Tibial nerve (tissue), 4 donors: ENCODE measurements at places on chromosomes 6 and 20.

- DNase-seq, result no peak
Observed at GRCh38 chr6:130674604-130675003, 152.6 kb upstream of the SMLR1 start.

GRCh38 chr20:35341366-35342028 lies 49.3 kb upstream of the FAM83C start:
- DNase-seq, result no peak

DNA sequence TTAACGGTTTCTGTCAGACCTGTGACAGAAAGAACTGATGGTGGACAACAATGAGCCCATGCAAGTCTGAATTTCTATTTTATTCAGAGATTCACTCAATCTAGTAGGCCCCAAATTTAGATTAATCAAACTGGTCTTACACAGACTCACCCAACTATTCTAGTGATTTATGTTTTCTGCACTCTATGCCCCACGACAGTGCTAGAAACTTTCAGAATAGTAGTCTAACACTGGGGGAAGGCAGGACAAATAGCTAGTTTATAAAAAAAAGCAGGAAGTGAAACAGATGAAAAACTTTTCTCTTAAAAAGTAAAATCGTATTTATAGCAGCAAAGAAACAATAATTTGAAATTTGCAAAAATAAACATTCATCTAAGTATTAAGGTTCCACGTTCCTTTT lies 5.0 kb downstream of the TCP11 start:
- no peak for DNase-seq

DNA sequence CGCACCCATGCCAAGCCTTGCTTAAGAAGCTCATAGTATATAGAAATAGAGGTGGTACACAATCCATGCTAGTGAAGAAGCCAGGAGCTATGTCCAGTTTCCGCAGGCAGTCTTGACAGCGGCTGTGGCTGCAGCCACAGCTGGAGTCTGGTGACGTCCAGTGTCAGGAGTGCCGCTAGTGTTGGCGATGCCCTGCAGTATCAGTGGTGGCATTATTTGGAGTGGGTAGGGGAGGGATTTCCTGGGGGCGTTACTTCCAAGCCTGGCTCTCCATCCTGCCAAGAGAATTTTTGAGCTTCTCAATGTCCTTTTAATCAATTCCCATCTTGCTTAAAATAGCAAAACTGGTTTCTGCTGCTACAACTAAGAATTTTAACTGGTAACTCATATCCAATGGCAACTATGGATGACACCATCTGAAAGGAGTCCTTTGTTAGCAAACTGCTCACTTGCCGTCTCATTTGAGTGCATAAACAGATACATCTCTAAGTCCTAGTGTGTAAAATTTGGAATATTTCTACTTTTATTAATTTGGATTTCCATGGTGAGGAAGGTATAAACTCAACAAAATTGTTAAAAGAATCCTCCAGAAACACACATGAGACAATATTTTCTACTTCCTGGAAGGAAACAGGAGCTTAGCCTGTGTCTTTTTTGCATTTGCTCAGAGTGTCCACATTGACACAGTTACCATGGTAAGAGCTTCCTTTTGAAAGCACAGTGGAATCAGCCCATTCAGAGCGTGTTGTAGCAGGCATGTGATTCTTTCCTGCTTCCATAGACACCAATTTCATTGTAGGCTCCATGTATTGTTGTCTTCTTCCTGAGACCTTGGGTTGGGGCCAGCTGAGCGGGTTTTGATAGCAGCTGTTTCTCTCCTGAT lies 44.6 kb upstream of the PXDC1 start:
- DNase-seq, result no peak

DNA sequence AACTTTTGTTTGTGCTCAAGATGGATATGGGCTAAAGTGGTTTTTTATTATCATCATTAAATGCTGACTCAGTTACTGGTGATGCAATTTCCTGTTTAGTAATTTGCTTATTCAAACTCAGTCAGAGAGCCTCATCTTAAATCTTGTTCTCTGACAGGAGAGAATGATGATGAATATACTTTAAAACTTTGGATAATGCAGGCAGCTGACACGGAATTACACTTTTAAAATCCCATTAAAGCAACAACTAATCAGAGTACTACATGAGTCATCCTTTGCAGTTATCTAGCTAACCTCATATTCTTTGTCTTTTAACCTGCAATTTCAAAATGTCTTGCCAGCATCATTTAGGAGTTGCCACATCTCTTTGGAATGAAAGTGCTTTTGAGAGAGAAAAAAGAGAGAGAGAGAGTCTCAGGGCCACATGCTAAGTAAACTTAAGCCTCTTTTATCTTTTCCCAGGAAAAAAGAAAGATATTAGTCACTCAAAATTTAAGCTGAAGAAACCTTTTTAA lies 9.2 kb upstream of the C6orf141 start:
- DNase-seq, result no peak

- DNase-seq, result no peak
Observed at GRCh38 chr6:105045526-105045925, 88.6 kb downstream of the LIN28B start.

- DNase-seq, result no peak
Observed at GRCh38 chr20:61332016-61332975, 80.2 kb downstream of the CDH4 start.

DNA sequence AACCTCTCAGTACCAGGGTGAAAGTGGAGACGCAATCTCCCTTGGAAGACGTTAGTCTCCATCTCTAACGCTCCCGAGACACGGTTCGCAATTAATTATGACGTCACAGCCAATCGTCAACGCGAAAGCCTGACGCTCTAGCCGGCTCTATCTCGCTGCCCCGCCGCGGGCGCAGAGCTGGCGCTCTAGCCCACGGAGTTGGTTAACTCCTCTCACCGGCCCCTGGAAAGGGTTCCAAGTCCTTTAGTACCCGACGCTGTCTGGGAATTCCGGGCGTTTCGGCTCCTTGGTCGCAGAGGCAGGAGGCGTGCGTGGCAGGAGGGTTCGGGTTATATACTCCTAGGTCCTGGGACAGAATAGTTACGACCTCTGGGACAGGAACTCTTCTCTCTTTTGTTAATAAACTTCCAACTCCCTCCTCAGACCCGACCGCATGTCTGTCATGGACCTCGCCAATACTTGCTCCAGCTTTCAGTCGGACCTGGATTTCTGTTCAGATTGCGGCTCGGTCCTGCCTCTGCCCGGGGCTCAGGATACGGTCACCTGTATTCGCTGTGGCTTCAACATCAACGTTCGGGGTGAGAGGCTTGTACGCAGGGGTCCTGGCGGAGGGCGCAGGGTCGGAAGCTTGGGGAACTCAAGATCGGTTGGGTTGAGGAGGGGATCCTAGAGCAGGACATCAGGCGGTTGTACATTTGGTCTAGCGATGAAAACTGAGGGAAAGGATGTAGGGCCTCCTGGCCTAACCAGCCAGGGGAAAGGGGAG lies at the start of gene POLR1H:
Gene POLR1H, plus strand, starts transcription at position 174 of the 766 bp plus-strand sequence. Its CDS starts 260 bp downstream, at position 434.
- peak; percentile 79 for DNase-seq

- DNase-seq, result no peak
Observed at GRCh38 chr20:12210591-12210990, 292.9 kb downstream of the BTBD3 start.

GRCh38 chr6:130675072-130675471 lies 152.1 kb upstream of the SMLR1 start:
- no peak for DNase-seq

- no peak for DNase-seq
Observed at GRCh38 chr6:148578489-148578814, 168.4 kb upstream of the UST start.

- DNase-seq, result no peak
Observed at GRCh38 chr6:30061858-30062458, 893 bp downstream of the POLR1H start.

GRCh38 chr6:14211562-14211942 lies 94.0 kb downstream of the CD83 start:
- peak; percentile 32 for DNase-seq

GRCh38 chr20:2693286-2694007 lies 867 bp downstream of the EBF4 start:
- no peak for DNase-seq

- DNase-seq, result no peak
Observed at GRCh38 chr6:15143086-15143485, 102.8 kb upstream of the JARID2 start.

DNA sequence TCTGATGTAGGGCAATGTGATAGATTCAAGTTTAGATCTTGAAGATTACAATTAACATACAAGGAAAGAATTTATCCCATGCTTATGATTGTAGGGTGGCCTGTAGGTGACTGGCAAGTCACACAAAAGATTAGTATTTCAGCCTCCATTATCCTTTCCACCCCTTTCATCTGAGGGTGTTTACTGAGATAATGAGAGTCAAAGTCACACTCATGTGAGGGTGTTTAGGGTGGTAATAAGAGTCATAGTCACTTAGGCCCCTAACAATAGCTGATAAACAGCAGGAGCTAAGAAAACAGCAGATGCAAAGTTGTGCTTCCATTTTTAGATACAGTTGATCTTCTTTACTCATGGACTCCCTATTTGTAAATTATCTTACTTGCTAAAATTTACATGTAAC lies 11.4 kb downstream of the FAM184A start:
- no peak for DNase-seq

GRCh38 chr6:16135066-16135465 lies 6.2 kb downstream of the MYLIP start:
- no peak for DNase-seq

GRCh38 chr6:168418711-168419121 lies 22.3 kb upstream of the SMOC2 start:
- no peak for DNase-seq

DNA sequence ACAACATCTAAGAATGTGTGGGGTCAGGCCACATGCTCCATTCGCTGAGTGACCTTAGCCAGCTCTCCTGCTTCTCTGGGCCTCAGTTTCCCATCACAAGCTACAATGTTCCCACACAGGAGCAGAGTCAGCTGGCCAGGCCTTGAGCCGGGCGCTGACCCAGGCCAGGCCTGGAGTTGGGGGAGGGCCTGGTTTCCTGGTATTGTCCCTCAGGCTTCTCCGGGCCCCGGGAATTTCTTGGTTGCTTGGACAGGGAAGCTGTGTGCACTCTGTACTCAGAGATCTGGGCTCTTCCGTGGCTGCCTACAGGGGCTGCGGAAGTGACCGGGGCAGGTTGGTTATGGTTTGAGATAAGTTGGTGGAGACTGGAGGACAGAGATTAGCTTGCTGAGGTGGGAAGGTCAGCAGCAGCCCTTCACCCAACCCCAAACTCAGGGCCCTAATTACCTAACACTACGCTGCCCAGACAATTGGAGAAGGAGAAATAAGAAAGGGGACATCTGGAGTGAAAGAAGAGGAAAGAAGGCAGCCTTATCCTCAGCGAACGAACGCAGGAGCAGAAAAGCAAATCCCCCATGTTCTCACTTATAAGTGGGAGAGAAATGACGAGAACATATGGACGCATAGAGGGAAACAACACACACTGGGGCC lies 6.2 kb downstream of the TGM2 start:
- no peak for DNase-seq

- no peak for DNase-seq
Observed at GRCh38 chr6:28413681-28414080, 14.1 kb upstream of the ZSCAN12 start.

GRCh38 chr20:48737434-48738093 lies 90.2 kb downstream of the PREX1 start:
- no peak for DNase-seq

DNA sequence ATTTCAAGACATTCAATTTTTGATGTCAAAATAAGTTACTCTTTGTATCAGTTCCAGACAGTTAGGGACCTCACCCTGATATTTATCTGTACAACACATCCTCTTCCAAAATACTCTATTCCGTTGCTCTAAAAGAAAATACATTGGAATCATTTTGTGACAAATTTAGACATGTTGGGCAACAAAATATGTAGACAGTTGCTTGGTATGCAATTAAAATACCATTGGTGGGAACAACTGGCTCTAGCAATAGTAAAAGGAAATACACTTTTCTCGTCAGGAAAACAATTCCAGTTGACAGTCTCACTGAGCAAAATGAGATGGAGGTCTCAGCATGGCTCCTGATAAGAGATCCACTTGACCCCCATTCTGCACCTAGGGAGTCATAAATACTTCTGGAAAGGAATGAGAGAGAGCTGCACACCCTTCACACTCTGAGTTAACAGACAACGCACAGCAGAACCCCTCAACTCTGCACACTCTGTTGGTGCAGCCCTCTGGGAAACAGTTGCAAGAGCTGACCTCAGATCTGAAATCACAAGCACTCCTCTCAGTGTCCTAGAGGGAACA lies 171.3 kb upstream of the NT5E start:
- DNase-seq, result no peak

- DNase-seq, result no peak
Observed at GRCh38 chr20:11193241-11193640, 519.4 kb upstream of the JAG1 start.

- DNase-seq, result peak; percentile 34
Observed at GRCh38 chr6:45483021-45483420, 105.3 kb upstream of the SUPT3H start.

DNA sequence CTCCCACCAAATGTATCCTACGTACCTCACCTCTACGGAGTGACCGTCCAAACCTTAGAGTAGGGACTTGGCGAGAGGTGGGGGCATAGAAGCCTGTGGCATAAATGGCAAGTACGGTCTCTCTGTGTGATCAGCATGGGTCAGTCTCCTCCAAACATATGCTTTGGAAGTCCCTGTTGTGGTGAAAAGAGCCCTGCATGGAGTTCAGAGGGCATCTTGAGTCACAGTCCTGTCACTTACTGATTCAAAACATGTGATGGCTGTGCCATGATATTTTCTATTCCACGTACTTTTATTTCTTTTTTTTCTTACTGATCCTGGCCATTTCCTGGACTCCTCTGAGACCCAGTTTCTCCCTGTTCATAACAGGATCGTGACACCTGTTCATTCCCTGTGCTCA lies 67.5 kb upstream of the CEP85L start:
- no peak for DNase-seq

DNA sequence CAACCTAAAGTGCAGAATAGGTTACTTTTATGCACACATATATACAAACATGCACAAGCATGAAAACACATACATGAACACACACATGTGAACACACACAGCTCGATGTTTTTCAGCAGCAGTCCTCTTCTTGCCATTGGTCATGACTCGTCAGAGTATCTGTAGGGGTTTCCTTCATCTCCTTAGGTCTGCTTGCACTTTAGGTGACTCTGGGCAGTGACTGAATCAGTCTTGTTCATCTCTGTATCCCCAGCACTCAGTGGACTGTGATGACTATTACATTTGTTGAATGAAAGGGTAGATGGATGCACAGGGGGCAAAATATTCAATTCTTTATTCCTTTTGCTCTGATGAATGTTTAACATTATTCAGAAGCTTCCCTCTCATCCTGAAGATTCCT lies 26.8 kb downstream of the CBLN4 start:
- DNase-seq, result no peak

DNA sequence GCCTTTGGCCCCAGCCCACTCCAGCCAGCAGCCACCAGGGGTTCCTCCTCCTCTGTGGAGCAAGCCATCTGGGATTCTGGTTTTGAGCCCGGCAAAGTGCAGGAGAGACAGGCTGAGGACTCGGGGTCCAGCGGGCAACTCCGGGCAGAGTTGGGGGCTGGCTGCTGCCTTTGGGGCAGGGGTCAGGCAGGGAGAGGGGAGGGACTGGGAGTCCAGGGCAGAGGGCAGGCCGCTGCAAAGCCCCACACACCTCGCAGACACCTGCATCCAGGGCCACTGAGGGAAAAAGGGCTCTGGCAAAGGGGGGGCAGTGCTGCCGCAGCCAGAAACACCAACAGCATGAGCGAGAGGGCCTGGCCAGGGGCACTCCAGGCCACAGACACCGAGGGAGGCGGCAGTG lies 8.8 kb downstream of the BIRC7 start:
- DNase-seq, result no peak

- DNase-seq, result no peak
Observed at GRCh38 chr6:29685718-29686326, 4.9 kb upstream of the ZFP57 start.

GRCh38 chr6:13065581-13065980 lies 262.8 kb downstream of the TBC1D7 start:
- no peak for DNase-seq

GRCh38 chr6:45112711-45113110 lies 215.4 kb upstream of the RUNX2 start:
- no peak for DNase-seq
